ENCODE measurements at places on chromosomes 16 and 17. TPM values are rescaled to one million over a fixed set of nuclear protein-coding genes. Genes with fewer than 3 reads are reported as not detected.

RFWD3 gene
- total RNA-seq: 24.3 TPM

RAB37 gene
- 1.1 TPM for total RNA-seq

TOP3A gene
- total RNA-seq: 17.4 TPM

TLCD3B gene
- total RNA-seq: 0.19 TPM

CHD9NB gene
- 0.66 TPM for total RNA-seq

SMIM36 gene
- not detected for total RNA-seq

CDRT15 gene
- not detected for total RNA-seq

ATAD5 gene
- 1.4 TPM for total RNA-seq

NACA2 gene
- total RNA-seq: not detected

SDR42E2 gene
- not detected for total RNA-seq

MARVELD3 gene
- total RNA-seq: not detected

BCO1 gene
- not detected for total RNA-seq

ICAM2 gene
- total RNA-seq: 44.0 TPM

C16orf54 gene
- not detected for total RNA-seq

ULK2 gene
- total RNA-seq: 37.4 TPM

HYDIN gene
- 1.1 TPM for total RNA-seq

FAM171A2 gene
- total RNA-seq: 0.79 TPM

NPIPB12 gene
- 10.3 TPM for total RNA-seq

GPT2 gene
- total RNA-seq: 7.1 TPM

ST6GALNAC1 gene
- not detected for total RNA-seq

SLC16A3 gene
- 80.5 TPM for total RNA-seq

PABPN1L gene
- not detected for total RNA-seq

CCL5 gene
- total RNA-seq: 0.13 TPM

TPPP3 gene
- 0.66 TPM for total RNA-seq

SSTR5 gene
- 0.12 TPM for total RNA-seq

KRT36 gene
- total RNA-seq: not detected

CDK3 gene
- total RNA-seq: 0.92 TPM

ZDHHC1 gene
- total RNA-seq: 6.3 TPM

TBX21 gene
- not detected for total RNA-seq

SLC5A11 gene
- total RNA-seq: not detected

ATP2C2 gene
- 0.06 TPM for total RNA-seq

SMPD3 gene
- total RNA-seq: not detected

KIF18B gene
- total RNA-seq: 2.6 TPM

RAP1GAP2 gene
- total RNA-seq: 0.99 TPM

PSMC5 gene
- total RNA-seq: 100 TPM

MINK1 gene
- total RNA-seq: 20.1 TPM

TAT gene
- total RNA-seq: not detected

TMC5 gene
- 0.79 TPM for total RNA-seq

EPN3 gene
- total RNA-seq: 0.13 TPM

PIK3R5 gene
- total RNA-seq: 0.26 TPM

PRKCB gene
- 0.19 TPM for total RNA-seq

COPZ2 gene
- total RNA-seq: 147 TPM

CCL14 gene
- total RNA-seq: not detected

TMEM256 gene
- 82.8 TPM for total RNA-seq

ARHGDIG gene
- total RNA-seq: 0.37 TPM

PTGES3L gene
- not detected for total RNA-seq

RDM1 gene
- 0.92 TPM for total RNA-seq

HERPUD1 gene
- total RNA-seq: 96.3 TPM

PDILT gene
- total RNA-seq: not detected

TEX19 gene
- total RNA-seq: not detected

DOC2A gene
- total RNA-seq: 0.26 TPM

CALCOCO2 gene
- total RNA-seq: 36.5 TPM

NTN1 gene
- total RNA-seq: 2.9 TPM

NPIPB2 gene
- total RNA-seq: 3.7 TPM

CEP131 gene
- total RNA-seq: 13.2 TPM

SGCA gene
- total RNA-seq: 11.2 TPM

ABCC12 gene
- total RNA-seq: not detected
